ENCODE measurements at places on chromosomes 12 and 14.

DNA sequence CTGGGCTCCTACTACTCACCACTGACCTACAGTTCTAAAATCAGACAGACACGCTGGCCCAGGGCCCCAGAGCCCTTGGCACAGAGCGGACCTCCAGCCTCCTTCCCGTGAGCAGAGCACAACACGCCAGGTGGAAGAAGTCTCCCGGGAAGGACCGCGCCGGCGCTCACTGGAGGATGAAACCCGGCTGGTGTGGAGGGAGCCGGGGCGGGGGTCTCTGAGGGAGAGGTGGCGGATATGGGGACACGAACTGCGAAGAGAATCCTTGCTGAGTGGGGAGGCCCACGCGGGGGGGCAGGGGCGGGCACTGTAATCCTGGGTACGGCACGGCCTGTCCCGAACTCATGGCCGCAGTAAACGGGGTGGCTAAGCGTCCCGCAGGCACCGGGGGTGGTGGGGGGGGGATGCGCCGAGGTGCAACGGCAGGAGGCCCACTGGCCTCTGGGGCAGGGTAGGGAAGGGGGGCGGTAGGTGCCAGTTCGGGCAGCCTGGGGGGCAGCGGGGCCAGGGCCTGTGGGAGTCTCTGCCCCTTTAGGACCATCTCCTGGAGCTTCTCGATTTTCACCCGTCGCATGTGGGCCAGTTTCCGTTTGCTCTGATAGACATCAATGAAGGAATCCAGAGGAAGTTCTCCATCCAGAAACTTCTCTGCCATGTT is 28.8 kb downstream of the VPS37B start:
- DNase-seq = no peak

GRCh38 chr12:54352891-54353874 is 11.1 kb downstream of the GPR84 start:
- DNase-seq = peak; percentile 98

- peak; percentile 99 for DNase-seq
Observed at GRCh38 chr12:6723607-6724408, at the start of gene COPS7A. TSS of gene COPS7A (plus strand) at chr12:6724046. CDS start at chr12:6724657, 611 bp downstream.

- DNase-seq = no peak
Observed at GRCh38 chr14:58216544-58216943, 16.6 kb downstream of the ACTR10 start.

DNA sequence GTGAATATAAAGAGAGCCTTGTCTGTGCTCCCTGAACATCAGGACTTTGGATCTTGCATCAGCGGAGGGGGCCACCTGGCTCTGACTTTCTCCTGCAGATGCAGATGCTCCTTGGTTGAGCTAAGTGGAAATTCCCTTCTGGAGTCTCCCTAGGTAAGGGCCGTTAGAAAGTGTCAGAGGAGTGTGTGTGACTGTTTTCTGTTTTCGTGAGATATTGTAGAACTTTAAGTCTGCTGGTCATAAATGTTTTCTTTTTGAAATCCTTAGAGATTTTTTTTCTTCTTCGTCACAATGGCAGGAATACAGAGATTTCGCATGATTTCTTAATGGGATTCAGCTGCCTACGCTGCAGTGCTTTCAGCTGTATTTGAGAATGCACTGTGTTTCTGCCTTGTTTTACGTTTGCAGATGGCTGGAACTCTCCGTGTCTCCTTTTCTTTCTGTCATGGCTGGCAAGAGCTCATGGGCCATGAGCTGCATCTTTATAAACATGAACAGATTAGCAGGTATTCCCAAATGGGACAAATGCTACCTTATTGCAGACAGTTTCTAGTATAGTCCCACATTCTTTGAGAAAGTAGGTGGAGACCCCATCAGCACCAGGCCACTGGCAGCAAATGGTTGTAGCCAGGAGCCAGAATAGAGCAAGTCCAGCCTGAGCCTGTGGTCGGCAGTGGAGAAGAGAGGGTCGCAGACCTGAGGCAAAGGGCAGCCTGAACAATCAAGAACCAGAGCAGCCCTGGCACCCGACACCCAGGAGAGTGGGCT is 76.2 kb upstream of the FRMD6 start:
- no peak for DNase-seq

DNA sequence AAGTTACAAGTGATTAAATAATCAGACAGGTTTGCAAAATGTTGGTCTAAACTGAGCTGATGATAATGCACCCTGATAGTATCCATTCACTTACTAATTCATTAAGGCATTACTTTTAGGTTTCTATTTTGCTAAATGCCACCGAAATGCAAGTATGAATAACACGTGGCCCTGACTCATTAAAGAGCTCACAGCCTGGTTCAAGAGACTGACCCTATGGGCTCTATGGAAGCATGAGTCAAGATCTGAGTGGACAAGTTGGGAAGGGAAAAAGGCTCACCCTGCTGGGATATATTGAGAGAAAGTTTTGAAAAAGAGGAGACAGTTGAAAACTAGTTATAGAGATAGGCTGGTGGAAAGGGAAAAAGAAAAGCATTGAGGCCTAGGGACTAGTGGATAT is 14.8 kb upstream of the LRRC9 start:
- DNase-seq = no peak
